ENCODE measurements at places on chromosomes 12 and 14.

GRCh38 chr14:98909251-98909944 lies 362.6 kb downstream of the BCL11B start:
- DNase-seq = no peak

GRCh38 chr12:66279123-66279712 lies 23.1 kb upstream of the HELB start:
- peak; percentile 34 for DNase-seq

DNA sequence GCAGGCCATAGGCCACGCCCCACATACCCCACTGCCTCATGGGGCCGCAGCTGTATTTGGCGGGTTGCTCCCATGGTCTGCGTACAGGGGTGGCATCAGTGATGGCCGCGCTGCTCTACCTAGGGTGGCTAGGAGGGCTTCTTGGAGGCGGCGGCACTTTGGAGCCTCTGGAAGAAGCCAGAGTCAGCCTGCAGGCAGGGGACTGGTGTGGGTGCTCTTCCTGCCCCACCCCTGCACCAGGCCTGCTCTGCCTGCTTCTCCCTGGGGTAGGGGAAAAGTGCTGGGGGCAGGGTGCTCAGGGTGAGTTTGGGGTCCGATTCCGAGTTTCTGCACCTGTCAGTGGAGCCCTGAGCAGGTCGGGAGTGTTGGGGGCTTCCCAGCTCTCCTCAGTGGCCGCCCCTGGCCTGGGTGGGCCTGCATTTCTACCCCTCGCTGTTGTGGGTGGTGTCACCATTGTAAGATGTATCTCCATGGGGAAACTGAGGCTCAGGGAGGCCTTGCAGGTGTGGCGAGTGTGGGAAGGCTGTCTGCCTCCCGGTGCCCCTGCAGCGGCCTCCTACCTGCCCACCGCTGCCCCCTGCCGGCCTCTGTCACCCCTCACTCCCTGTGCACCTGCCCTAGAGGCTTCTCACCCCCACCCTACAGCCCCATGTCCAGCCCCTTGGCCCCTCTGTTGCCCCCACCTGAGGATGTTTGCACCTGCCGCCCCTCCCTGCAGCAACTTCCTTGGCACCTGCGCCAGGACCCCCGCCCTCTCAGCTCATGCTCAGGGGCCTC lies 5.5 kb downstream of the CEP170B start:
- no peak for DNase-seq

GRCh38 chr12:101671157-101671791 lies 26.2 kb upstream of the CHPT1 start:
- peak; percentile 37 for DNase-seq

- peak; percentile 75 for DNase-seq
Measured at GRCh38 chr12:104064031-104064841, at the start of gene HCFC2. Gene HCFC2 (plus strand): TSS chr12:104064531. CDS start chr12:104064561, 30 bp downstream.

All from central memory CD8-positive, alpha-beta T cell (primary cell).